ENCODE measurements at places on chromosomes 12 and 14.
A peak's percentile ranks its signal among the peaks of the same experiment; 100 is the strongest.

GRCh38 chr14:77043177-77043983, 14.9 kb upstream of the IRF2BPL start:
- DNase-seq: peak; percentile 67

DNA sequence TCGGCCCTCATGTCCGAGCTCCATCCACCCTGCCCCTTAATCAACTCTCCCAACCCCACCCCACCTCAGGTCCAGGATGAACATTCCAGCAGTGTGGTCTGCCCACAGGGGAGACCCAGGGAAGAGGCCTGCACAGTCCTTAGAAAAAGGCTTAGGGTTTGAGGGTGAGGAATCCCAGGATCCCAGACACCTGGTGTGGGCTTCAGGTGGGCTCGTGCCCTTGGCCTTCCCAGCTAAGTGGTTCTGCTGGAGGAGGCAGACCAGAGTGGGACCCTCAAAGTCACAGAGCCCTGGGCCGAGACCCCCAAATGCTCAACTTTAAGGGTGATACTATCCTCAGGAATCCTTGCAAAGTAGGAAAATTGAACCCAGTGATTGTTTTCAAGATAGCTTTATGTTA, 25.4 kb upstream of the PPP2R5C start:
- no peak for DNase-seq

DNA sequence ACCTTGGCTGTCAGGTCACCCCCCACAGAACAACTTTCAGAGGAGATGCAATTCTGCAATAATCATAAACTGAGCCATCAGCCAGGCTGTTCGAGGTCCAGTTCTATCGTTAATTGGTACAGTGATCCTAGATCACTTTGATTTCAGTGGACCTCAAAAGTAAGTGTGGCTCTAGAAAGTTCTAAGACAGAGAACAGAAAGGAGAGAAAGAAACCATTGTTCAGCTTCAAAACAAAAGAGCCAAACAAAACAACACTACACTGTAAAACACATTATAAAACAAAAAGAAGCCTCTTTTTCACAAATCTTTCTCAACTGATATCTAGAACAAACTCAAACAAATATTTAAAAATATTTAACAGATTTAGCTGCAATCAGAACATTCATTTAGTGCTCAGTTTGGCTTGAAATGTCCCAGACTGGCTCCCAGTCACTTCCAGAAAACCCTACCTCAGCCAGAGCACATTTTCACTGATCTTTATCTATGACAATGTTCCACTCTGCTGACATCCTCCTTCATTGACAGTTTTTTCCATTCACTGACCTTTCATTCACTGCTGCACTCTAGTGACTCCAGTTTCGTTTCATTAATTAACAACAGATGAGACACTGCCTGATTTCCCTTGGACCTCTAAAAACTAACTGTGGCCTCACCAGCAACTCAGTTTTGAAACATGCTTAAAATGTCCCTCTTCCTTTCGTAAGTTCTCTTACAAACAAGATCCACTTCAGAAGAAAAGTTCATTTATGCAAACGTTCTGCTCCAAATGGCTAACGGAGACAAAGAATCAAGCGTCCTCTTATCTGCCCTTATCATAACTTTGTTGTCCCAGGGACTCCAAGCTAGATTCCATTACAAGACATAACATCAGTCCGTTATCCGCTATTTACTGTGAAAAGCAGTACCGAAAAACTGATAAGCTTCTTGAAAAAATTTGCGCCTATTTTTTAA, 56.8 kb downstream of the DUSP16 start:
- DNase-seq: no peak

DNA sequence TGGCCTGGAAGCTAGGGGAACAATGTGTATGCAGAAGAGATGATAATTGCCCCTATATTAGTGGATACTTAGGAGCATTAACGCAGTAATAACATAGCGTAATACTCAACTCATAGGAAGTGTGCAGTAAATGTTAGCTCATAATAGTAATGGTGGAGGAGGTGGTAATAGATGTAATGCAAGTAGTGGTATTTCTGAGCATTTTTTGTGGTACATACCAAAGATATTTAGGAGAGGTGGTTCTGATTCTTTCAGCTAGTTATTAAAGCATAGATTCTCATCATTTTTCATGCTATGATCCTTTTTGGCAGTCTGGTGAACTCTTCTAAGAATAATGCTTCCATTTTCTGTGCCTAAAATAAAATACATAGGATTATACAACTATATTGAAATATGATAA, 233.1 kb downstream of the PTPRO start:
- DNase-seq: no peak

DNA sequence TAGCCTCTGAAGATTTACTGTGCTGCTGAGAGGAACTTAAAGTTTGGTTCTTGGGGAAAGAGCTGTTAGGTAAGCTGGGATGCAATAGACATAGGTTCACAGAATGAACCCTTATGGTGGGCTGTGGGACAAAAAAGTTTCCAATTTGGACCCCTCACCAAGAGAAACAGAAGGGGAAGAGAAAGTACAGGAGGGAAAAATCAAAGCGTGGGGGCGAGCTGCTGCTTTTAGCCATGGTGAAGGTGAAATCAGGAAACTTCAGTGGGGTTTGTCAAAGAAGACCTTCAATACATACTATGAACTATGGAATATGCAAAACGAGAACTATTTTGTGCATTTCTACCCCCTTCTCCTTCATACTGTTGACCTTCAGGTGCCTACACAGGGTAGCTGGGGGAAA, 10.6 kb upstream of the NINJ2 start:
- DNase-seq: no peak

GRCh38 chr14:32932302-32932913, 6.3 kb upstream of the NPAS3 start:
- DNase-seq: no peak

DNA sequence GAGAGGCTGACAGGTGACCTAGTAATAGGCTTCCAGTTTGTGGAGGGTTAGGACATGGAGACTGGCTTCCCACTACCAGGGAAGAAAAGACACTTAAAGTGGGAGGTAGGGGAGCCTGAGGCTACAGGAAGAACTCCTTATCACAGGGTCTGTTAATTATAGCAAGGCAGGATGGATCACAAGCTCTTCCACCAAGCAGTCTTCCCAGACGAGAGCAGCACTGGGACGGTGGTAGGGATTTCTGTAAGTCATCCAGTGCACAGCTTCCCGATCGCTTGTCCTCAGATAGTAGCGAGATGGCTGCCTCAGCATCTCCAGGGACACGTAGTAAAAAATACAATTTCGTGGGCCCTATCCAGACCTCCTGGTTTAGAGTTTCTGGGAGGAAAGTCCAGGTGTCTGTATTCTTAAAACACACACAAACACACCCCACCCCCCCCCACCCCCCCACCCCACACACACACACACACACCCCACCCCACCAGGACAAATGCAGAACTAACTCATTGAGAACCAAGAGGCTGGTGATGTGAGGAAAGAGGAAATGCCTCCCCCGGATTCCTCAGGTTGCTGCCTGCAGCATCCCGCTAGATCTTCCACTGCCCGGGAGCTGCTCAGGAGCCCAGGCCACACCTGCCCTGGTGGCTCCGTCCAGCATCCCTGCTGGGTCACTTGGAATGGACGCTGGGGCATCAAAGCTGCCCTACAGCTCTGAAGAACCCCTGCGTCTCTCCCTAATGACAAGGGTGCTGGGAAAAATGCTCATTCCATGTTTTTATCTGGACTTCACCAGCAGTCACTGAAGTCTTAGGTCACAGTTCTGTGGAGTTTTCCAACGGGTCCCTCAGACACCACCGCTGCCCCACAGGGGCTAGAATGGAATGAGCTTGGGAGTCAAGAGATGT, 307.2 kb downstream of the CACNA1C start:
- DNase-seq: no peak

DNA sequence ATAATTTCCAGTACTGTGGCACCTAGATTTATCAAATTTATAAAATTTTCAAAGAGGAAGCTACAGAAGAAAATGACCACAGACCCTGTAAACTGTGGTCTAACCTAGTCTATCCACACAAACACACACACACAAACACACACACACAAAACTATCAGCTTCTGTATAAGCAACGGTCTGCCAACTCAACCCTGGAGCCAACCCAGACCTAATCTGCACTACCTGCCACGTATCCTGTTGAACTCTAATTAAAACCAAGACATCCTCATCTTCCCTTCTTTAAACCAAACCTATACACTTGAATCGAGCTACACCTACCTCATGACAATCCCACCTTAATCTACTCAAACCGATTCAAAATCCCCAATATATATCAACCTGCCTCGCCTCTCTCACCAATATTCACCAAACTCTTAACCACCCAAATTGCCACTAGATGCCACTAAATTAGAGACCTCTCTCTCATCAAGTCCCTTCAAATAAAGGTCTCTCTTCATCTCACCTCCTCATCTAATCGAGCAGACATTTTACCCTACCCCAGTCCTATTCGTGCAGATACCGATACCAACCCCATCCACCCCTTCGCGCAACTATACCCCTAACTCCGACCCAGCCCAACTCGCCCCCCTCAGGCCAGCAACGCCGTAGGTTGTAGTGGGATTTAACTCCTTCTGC, 808 bp downstream of the ACIN1 start:
- DNase-seq: no peak

DNA sequence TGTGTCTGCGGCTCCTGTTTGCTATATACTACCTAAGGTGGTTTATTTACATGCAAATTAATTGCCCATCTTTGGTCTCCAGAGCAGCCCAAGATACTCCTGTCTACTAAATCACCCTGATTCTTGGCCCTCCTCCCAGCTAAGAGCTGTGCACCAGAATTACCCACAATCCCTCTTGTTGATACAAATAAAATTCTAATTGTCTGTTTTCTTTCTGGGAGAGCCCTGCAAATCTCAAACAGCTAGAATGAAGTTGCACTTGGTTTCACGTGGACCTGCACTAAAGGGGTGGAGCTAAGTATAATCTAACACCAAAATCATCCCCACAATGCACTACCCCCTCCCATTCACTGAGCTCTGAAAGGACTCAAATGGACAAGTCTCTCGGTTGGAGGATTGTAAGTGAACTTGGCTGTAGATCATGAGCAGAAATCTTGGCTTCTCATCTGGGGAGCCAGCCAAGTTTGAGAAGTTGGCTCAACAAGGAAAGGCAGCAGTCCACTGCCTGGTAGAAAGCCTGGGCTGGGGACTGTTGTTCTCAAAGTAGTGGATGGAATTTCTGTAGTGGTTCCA, 6.6 kb downstream of the MAX start:
- DNase-seq: no peak

DNA sequence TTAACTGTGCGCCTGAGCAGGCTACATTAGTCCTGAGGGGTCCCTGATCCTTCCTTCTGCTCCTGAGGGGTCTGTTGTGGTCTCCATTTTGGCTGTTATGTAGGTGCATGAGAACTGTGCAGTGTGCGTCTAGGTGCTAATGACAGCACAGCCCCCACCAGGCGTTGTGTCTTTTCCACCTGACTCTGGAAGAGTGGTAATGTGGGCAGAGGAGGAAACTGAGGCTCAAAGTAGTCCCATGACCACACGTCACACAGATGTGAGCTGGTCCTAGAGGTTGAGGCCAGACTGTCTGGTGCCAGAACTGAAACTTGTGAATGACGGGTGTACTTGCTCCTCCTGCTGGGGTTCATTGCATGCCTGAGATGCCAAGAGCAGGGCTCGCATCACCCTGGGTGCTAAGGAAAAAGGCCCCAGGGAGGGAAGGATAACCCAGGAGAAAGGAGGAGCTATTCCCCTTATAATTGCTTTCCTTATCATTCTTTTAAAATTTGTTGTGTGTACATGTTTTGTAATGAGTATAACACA, 111.8 kb downstream of the SLC25A47 start:
- DNase-seq: no peak

GRCh38 chr12:32920506-32921085, 24.0 kb upstream of the PKP2 start:
- peak; percentile 76 for DNase-seq

GRCh38 chr14:92503756-92504491, 9.7 kb upstream of the RIN3 start:
- DNase-seq: peak; percentile 69

GRCh38 chr12:10457760-10458159, 4.6 kb upstream of the KLRC1 start:
- no peak for DNase-seq

DNA sequence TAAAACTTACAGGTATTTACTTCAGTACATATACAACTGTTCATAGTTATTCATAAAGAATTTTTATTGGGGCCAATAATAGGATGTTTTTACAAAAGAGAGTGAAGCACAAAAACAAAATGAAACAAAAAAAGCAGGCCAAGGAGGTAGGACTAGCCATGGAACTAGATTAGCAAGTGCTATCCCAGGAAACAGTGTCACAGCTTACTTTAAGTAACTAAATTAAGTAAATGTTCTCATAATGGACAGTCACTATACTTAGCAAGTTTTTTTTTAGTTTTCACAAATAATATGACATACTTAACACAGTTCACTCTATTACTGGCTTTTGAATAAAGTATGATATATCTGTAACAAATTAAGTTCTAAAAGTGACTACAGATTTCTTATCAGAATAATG, 124.1 kb downstream of the GARIN6 start:
- no peak for DNase-seq

GRCh38 chr12:55058776-55059175, 39.0 kb downstream of the NEUROD4 start:
- no peak for DNase-seq

DNA sequence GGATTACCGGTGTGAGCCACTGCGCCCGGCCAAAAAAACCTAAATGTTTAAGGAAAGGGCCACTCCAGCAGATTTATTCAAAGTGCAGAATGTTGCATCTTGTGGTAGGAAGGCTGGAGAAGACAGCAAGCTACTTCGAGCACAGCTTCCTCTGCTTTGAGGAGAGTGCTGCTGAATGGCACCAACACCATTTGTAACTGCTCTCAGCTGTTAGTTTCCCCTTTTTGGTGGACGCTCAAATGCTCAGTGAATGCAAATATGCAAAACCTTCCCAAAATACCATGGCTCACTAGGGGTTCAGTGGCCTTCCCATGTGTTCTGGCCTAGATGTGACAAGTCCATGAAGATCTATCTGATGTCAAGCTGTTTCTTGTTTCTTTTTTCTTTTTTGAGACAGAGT, 2.9 kb upstream of the TDRD9 start:
- no peak for DNase-seq

GRCh38 chr14:66539034-66539433, 31.1 kb downstream of the GPHN start:
- DNase-seq: no peak

GRCh38 chr12:6494968-6495367, 1.1 kb downstream of the NCAPD2 start:
- DNase-seq: no peak

DNA sequence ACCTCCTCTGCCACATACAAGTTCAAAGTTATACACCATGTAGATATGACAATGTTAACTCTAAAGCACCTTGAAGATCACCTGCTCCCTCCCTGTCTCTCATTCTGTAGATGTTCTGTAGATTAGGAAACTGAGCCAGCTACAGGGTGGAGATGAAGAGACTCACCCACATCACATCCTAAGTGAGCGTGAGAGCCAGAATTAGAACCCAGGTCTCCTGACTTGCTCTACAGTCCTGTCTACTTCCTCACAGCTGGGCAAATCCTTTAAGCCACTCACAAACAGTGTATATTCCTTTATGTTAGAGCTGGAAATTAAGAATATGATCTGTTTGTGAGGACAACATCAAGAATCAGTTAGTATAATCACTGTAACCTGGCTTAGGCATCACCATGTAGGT, 1.8 kb downstream of the APPL2 start:
- peak; percentile 72 for DNase-seq

GRCh38 chr12:104588047-104588920, 131.5 kb downstream of the CHST11 start:
- peak; percentile 25 for DNase-seq

GRCh38 chr12:17511369-17511768, 578.6 kb downstream of the RERGL start:
- DNase-seq: no peak

All from SJSA1 (cell line).